Suprapubic skin (tissue), 4 donors: ENCODE measurements at places on chromosomes 5 and 9.

GRCh38 chr5:6785161-6785860 lies 72.1 kb downstream of the TENT4A start:
- DNase-seq: no peak

DNA sequence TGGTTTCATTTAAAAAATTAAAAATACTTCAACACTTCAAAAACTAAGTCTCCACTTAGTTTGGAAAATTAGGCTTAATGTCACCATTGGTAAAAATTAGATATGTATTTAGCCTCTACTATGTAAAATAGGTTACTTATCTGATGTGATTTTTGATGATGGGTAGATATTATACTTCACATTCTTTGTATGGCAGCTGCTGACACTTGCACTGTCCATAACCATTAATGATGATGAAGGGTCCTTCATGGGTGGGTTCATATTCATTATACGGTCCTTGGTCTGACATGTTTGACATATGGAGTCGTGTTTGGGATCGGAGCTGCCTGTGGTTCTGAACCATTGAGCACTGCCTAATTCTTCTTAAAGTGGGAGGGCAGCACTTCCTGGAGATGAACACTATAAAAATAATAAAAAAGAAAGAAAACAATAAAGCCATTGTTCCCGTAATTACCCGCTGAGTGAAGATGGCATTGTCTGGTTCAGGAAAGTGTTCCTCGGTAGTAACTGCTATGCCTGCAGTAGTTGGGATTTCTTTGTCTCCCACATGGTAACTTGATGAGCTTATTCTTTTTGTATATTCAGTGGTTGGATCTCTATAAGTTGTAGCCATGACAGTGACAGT lies 2.2 kb downstream of the LRRTM2 start:
- DNase-seq: no peak

DNA sequence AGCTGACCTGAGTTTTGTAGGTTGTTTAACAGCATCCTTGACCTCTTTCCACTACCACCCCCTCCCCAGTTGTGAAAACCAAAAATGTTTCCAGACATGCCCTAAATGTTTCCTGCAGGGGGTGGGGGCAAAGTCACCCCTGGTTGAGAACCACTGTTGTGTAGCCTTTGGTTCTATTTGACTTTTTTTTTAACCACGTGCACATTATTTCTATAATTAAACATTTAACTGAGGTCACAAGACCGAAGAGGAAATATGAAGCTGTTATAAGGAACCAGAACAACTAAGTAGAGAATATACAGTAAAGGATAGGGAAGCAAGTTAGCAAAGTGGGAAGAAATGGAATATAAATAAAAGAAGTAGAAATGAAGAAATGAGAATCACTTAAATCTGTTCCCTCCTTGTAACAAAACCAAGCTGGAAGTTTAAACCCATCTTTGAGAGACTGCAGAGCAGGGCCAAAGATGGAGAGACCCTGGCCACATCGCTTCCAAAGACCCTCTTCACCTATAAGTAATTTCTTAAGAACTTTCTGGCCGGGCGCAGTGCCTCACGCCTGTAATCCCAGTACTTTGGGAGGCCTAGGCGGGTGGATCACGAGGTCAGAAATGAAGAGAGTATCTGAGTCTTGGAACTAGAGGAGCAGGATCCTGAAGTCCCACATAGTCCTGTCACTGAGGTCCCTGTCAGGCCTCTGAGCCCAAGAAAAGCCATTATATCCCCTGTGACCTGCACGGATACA lies 14.4 kb downstream of the SIT1 start:
- DNase-seq: no peak

GRCh38 chr5:9625731-9626130 lies 4.4 kb downstream of the TAS2R1 start:
- DNase-seq: no peak
